ENCODE measurements at places on chromosomes 12 and 14. TPM values are rescaled to one million over a fixed set of nuclear protein-coding genes. Genes with fewer than 3 reads are reported as not detected.
A peak's percentile ranks its signal among the peaks of the same experiment; 100 is the strongest.

The POTEM gene
- total RNA-seq: not detected

The LBHD2 gene
- not detected for total RNA-seq

The CRACR2A gene
- 2.0 TPM for total RNA-seq

GRCh38 chr12:30792648-30793499 lies 38.1 kb upstream of the CAPRIN2 start:
- no peak for DNase-seq

GRCh38 chr12:108128221-108129016 lies 669 bp upstream of the WSCD2 start:
- DNase-seq: no peak

DNA sequence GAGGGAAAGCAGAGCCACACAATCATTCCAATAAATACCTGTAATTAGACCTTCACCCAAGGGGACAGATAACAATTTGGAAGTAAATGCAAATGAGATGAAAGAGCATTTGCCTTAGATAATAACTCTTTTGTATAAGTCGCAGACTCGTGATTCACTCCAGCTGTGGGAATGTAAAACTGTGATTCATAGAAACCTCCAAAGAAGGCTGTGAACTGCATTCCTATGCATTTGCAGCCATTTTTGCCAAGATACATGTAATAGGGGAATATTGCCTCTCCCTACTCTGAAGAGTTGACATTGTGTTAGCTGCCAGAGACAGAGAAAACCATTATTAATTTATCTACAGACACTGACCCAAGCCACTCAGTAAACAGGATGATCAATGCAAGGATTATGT lies 181.9 kb upstream of the ARHGAP5 start:
- DNase-seq: no peak

DNA sequence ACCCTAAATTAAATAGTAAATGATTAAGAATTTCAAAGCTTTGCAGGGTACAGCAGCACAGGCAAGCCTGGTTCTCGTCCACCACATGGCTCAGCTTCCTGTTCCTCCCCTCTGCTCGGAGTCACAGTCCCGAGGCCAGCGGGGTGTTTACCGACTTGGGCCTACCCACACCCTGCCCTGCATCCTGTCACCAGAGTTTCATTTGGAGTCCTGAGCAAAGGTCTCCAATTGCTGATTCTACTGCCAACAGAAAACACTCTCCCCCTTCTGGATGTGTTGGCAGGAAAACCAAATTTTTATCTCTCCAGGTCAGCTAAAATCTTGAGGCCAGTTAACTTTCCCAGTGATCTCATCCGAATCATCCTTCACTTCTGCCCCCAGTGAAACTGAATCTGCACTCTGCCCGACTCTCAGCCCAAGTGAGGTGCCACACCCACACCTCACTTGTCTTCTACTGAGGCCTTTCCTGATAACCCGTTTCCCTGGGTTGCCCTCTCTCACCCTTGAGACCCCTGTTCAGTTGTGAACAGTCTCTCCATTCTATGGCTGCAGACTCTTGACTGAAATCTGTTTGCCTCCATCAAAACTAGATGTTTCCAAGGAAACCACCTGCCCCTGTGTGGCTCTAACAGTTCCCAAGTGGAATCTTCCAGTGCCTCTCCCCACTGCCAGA lies 71.2 kb downstream of the VCPKMT start:
- DNase-seq: peak; percentile 91

DNA sequence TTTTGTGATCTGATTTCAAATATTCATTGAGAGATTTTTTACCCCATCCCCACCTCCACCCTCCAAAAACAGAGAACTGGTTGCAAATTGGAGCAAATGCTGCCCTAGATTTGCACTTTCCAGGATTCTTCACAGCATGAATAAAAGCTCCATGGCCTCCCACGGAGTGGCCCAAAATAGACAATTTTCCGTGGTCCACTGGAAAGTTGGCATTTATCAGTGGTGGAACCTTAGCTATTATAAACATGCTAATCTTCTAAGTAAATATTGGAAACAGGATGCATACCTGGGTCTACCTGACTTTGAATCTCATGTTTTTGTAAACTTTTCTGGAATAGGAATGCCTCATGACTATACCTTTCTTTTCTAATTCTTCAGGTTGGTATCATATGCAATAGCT lies 123.9 kb downstream of the SLC16A7 start:
- no peak for DNase-seq

DNA sequence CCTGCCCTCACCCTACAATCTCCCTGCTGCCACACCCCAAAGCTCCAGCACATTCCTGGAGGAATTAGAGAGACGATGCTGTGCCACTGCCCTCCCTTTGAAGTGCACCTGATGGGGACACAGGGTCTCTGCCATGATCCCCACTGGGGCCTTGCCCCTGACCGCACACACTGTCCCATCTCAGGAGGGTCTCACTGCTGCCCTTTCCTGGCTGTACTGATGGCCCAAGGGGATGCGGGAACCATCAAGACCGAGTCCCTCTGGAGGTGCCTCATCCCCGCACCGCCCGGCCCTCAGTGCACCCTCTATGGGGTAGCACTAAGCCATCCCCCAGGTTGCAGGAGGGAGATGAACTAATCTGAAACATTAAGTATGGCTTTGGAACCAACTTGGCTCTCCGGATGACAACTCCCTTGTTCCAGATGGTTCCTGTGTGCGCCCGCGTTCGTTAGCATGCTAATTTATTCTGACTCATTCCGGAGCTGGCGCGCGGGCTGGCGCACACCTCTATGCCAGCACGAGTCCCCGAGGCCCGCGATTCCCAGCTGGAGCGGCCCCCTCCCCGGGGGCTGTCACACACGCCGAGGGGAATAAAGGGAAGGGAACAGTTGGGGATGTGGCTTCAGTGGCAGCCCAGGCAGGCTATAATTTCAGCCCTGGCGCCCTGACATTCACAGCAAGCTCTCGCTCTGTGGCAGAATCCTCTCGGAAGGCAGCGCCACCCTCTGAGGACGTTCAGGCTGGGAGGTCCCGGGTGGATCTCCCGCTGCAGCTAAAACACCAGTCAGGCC lies 34.2 kb upstream of the C14orf180 start:
- peak; percentile 55 for DNase-seq

DNA sequence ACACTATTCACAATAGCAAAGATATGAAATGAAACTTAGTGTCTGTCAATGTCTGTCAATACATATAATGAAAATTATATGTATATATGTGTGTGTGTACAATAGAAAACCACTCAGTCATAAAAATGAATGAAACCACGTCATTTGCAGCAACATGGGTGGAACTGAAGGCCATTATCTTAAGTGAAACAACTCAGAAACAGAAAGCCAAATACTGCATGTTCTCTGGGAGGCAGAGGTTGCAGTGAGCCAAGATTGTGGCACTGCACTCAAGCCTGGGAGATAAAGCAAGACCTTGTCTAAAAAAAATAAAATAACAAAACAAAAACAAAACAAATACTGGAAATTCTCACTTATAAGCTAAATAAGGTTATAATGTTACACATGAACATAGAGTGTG lies 16.7 kb upstream of the E2F7 start:
- DNase-seq: no peak

DNA sequence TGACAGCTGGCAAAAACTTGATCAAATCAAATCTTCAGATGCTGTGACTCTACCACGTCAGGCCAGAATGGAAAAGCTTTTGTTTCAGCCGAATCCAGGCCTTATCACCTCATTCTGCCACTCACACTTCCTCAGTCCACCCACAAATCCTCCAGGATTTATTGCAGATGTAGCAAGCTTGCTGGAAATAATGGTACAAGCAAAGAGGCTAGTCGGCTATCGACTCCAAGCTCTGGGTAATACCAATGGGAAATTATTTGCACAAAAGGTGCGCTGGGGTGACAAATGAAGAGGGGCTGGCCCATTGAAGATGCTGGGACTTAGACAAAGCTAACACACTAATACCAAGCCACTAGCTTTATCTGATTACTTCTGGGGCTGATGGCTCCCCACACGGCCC lies 250.5 kb downstream of the ASCL1 start:
- DNase-seq: no peak
